Mesothelial cell of epicardium (in vitro differentiated cells): ENCODE measurements at places on chromosomes 6 and 20. TPM values are rescaled to one million over a fixed set of nuclear protein-coding genes. Genes with fewer than 3 reads are reported as not detected.

DNA sequence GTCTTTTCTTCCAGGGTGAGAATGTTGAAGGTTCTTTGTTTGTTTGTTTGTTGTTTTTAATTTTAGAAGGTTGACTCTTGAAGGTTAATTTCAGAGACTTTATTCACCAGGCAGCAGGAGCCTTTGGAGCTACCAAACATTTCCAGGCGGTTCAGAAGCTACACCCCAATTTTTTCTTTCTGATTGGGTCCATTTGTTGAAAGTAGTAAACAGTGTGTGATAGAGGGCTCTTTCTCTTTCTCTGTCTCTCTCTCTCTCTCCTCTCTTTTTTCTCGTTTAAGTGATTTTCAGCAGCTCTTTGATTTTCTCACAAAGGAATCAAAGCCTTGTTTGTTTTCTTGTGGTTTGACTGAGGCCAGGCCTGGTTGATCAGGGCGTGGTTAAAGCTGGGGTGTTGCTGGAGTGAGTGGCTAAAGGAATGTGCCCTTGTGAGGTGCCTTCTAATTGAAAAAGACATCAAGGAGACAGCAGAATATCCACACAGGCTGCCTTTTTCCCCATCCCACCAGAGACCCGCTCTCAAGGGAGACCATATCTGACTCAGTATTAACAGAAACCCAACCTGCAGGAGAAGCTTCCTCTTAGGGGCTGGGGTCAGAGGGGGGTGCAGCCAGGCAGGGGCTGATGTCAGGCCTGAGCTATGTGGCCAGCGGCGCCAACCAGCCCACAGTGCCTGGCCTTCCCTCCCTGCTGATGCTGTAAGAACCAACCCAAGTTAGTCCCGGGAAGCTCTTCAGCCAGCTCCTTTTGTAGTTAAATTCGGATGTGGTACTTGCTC, 40.4 kb upstream of the NAA20 start:
- no peak for DNase-seq

DNA sequence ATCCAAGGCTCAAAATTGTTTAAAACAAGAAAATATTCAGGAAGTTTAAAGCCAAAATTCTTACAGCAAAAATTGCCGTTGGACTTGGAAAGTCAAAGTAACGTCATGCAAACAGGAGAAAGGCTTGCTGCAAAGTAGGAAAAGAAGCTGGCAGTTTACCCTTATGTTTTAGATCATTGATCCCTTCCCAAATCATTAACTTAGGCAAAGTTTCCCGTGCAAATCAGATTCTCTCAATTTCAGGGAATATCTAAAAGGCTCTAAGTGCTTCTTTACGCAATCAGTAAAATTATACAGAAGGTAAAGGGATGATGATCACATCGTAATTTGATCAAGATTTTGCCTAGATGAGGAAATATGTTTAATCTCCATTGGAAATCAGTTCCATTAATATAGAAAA, 197.5 kb downstream of the ALDH8A1 start:
- no peak for DNase-seq

The OSTM1 gene
- 11.9 to 16.8 TPM (median 14.4 TPM) in 3 replicates for total RNA-seq

DNA sequence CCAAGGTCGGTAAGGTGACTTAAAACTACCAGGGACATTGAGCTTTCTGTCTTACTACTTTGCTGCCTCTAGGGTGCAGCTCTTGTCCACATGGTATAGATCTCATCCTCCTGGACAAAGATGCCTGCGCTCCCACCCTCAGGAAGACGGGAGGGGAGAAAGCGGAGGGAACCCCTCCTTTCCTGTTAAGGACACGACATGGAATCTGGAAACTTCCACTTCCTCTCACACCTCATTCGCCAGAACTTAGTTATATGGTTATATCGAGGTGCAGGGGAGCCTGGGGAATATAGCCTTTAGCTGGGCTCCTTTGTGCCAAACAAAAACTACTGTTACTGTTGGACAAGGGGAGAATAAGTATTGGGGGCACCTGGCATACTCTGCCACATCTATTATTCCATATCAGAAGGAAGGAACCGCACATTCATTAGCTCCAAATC, 224.3 kb upstream of the TSHZ2 start:
- DNase-seq = no peak

DNA sequence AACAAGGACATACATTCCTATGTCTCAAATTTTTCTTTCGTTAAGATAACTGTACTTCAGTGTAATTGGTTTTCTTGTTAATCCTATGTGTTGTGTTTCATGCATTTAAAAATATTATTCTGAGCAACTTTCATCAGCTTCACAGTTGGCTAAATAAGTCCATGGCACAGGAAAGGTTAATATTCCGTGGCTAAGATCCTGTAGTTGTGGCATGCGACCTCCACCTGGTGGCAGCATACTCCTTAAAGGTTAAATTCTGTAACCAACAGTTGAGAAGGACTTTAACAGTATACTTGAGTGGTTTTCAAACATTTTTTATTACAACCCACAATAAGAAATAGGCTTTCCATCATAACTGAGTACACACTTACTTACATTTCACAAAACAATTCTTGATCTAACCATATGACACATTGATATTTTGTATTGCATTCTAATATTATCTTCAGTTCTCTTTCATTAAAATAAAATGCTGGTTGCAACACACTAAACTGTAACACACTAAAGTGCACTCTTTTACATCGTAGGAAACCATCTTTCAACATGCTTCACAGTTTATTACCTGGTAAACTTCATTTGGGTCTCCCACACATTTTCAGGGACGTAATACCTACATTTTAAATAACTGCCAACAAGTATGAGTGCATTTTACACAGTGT, 118.3 kb downstream of the SLX4IP start:
- DNase-seq = peak; percentile 58

The PNISR gene
- total RNA-seq = 194 to 206 TPM (median 203 TPM) in 3 replicates

The FAM83C gene
- 0.07 TPM in 1 of 3 replicates, not detected in the others for total RNA-seq

GRCh38 chr20:31841928-31842327, 3.5 kb downstream of the FOXS1 start:
- DNase-seq = peak; percentile 42

DNA sequence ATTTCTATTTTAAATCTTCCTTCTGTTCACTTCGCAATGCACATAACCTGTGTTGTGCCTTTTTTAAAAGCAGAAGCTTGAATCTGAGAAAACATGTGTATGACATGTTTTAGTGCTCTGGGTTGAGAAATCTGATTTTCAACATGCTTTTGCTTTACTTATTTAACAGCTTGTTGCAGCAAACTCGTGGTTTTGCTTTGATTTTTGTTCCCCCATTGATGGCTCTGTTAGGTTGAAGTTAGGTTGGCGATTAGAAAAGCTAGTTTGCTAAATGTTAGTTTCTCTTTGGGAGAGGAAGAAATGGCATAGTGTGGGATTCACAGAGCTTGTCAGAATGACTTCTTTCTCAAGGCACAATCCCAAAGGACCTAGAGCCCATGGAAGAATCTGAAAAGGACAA, 170.8 kb downstream of the TMEM242 start:
- no peak for DNase-seq

The PSORS1C1 gene
- 0.29 to 1.1 TPM (median 0.72 TPM) in 3 replicates for total RNA-seq

The LAMP5 gene
- total RNA-seq = 0.38 to 0.77 TPM (median 0.40 TPM) in 3 replicates

GRCh38 chr6:154751011-154751800, 18.0 kb downstream of the SCAF8 start:
- no peak for DNase-seq

- no peak for DNase-seq
Measured at GRCh38 chr6:51213811-51214210, 395.1 kb downstream of the TFAP2B start.

- DNase-seq = no peak
Measured at GRCh38 chr6:22473991-22474682, 95.2 kb upstream of the HDGFL1 start.

The HTR1E gene
- total RNA-seq = 0.58 to 0.90 TPM (median 0.82 TPM) in 3 replicates

The POM121L2 gene
- 0.07 TPM in 1 of 3 replicates, not detected in the others for total RNA-seq

DNA sequence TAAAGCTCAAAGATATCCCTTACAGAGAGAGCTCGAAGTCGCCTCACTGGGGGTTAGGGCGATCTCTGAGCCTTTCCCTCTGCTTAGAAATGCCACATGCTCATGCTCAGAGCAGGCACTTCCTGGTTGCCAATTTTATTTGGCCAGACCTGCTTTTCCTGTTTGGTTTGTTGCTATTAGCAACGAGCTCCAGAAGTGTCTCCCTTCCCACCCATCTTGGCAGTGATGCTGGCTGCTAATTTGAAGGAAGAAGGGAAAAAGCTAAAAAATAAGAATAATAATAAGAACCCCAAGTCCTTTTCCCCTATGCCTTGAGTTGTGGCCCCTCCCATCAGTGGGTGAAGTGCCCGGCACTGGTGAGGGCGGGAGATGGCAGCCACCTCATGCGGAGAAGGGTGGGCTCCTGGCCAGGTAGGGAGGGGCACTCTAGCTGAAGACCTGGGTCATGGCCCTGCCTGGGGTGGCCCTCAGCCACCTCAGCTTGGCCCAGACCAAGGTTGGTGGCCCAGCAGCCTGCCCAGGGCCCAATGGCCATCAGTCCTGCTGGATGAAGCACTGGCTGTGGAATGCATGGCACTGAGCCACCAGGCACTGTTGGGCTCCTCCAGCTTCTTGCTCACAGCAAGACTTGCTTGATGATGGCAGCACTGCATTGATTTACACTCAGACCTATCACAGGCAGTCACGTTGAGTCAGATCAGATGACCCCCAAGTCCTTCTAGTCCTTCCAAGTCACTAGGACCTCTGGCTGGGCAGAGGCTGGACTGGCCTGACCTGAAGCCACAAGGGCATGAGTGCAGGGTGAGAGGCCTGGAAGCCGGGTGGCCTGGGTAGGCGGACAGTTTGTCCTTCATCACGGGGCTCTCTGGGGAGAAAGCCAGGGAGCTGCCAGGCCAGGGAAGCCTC, 79.0 kb downstream of the SYNJ2 start:
- DNase-seq = peak; percentile 67

DNA sequence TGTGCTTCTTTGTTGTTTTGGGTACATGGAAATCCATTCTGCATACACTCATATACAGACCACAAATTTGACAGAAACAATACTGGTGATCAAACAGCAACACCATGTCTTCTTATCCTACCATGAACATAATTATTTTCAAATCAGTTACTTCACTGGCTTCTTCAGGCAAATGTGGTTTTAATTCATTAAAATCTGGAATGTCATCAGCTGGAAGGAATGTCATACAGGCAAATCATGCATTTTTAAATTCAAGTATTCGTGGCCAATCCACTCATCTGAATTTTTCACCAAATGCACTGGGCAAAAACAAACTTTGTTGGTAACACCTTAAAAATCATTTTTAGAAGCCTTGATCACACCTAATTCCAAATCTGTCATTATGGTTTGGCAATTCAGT, 59.3 kb downstream of the KIF6 start:
- no peak for DNase-seq

DNA sequence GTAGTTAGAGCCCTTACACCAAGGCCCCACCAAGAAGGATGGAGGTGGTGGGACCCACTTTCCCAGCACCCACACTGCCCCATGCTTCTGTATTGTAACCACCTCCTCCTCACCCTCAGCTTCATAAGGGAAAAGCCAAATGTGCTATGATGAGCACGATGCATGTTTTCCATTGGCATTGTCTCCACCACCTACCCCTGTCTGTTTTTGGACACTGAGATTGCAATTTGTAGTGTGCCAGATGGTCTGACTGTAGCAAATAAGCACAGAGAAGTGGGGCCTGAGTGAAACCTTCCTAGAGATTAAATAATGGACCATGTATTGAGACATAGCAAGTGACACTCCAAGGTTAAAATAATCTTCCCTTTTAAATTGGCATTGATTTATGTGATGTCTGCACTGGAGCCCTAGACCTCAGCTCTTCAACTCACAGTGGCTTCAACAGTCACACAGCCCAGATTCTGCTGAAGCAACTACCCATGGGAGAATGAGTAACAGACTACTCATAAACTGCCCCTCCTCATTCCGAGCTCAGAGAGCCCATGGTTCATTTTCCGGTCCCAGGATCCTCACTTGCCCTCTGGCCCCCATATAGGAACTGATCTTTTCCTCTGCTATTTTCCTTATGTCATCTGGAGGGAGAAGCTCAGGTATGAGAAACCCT, 177.9 kb downstream of the COL9A1 start:
- DNase-seq = no peak

The GJA10 gene
- total RNA-seq = not detected in 3 replicates

DNA sequence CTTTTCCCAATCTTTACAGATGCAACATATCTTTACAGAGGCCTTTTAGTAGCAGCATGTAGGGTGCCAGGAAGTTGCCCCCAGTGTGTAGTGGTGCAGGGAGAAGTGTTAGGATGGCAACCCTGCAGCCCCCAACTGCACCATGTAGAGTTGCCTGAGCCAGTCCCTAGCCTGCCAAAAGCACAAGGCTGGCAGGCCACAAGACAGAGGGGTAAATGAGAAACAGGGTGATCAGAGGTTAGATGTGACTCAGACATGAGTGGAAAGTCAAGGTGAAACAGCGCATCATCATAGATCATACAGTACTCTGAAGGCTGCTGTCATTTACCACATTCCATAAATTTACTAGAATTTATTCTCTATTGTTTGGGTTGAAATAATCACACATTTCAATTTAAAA, 467.5 kb downstream of the PRKN start:
- DNase-seq = no peak

DNA sequence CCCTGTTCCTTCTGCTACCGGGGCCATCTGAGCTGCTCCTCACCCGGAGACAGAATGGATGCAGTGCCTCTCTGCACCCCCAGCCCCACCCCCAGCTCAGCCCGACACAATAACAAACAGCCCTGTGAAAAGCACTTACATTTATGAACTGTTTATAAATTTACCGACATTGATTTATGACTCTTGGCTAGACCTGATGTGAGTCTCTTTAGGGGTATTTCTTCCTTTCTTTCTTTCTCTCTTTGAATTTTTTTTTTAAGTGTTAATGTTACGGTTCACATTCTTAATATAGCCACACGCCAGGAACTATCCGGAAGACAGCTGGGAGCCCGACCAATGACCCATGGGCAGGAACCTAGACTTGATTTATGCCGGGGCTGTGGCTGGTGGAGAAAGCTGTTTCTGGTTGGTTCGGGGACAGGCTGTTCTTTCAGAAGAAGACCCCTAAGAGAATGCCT, 266.3 kb downstream of the CDC5L start:
- DNase-seq = no peak

GRCh38 chr20:62359043-62359490, 8.0 kb downstream of the LAMA5 start:
- no peak for DNase-seq

The ENPP1 gene
- total RNA-seq = 6.6 to 7.2 TPM (median 6.8 TPM) in 3 replicates

DNA sequence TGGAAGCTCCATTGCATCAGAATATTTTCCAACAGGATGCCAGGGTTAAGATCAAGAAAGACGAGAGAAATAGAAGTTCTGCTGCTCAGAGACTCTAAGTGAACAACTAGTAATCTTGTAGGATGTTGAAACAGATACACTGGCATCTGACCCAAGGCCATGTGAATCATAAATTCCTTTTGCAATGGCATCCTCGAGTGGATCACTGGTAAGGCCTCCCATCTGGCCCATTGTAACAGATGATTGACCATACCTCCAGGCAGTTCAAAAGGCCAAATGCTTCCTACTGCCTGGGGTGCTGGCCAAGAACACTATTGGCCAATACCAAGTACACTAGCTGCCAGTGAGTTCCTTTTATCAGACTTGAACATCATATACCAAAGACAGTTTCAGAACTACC, 9.9 kb upstream of the SLC17A3 start:
- DNase-seq = no peak

DNA sequence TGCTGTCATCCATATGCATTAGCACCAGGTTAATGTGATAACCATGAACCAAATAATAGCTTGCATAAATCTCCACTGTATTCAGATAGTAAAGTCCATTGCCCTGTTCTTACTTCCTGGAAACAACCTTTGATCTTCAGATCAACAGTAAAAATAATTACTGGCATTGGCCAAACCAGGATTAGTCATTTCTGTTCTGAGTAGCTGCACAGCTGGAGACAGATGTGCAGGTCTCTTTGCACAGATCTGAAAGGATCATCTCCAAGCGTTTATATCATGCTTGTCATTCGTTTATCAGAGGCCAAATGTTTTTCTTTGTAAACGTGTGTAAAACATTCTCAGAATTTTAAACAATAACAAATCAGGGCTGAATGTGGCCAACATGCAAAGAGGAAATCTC, 134.4 kb upstream of the HMGCLL1 start:
- DNase-seq = no peak
